ENCODE measurements at places on chromosomes 6 and 20.

DNA sequence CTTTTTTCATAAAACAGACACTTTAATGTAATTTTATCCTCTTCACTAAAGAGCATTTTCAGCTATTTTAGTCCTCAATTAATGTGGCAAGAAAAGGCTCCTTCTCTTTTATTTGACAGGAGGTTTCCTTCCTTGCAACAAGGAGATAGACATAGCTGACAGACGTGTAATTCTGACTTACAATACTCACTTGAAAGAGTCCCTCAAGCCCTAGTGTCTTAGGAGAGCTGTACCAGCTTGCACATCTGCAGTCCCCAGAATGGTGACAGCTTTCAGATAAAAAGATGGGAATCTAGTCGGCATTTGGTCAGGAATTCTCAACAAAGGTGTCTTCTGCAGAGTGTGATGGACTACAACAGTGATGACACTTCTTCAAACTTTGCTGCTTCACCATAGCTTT, 603.7 kb upstream of the PTCHD4 start:
- no peak for DNase-seq

DNA sequence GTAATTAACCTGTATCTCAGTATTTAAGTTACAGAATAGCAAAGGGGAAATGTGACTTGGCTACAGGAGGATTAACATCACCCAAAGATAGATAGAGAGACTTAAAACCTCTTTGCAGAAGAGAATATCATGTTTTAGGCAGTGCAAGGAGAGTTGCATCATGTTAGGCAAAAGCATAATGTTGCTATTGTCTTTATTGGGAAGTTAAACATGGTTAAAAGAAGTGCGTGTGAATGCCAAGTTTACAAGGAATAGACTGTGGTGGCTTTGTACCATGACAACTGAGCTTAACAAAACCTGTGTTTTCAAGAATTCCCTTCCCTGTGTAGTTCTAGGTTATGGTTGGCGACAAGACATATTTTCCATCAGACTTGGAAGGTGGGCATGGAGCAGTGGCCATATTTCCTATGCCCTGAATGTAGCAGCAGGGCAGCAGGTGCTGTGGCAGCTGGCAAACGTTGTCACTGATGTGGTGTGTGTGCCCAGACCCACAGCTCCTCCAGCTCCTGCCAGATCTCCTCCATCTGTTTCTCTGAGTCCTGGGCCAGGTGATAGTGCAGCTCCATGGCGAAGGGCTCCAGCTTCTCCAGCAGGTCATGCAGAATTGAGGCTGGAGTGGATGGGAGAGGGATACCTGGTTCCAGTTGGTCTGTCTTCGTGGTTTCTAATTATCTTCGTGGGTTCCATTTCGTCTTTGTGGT, 163.3 kb downstream of the QRSL1 start:
- DNase-seq = no peak

DNA sequence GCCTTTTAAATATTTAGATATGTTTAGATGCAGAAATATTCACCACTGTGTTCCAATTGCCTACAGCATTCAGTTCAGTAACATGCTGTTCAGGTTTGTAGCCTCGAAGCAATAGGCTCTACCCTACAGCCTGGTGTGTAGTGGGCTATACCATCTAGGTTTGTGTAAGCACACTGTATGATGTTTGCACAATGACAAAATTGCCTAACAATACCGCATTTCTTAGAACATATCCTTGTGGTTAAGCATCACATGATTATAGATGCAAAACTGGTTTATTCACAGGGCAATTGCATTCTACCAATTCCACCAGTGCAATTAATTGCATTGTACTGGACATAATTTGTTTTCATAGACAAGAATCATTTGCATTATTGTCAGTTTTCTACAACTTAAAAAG, 7.9 kb upstream of the SLC22A16 start:
- no peak for DNase-seq

- DNase-seq = no peak
Measured at GRCh38 chr6:67030861-67031260, 1323.8 kb upstream of the EYS start.

DNA sequence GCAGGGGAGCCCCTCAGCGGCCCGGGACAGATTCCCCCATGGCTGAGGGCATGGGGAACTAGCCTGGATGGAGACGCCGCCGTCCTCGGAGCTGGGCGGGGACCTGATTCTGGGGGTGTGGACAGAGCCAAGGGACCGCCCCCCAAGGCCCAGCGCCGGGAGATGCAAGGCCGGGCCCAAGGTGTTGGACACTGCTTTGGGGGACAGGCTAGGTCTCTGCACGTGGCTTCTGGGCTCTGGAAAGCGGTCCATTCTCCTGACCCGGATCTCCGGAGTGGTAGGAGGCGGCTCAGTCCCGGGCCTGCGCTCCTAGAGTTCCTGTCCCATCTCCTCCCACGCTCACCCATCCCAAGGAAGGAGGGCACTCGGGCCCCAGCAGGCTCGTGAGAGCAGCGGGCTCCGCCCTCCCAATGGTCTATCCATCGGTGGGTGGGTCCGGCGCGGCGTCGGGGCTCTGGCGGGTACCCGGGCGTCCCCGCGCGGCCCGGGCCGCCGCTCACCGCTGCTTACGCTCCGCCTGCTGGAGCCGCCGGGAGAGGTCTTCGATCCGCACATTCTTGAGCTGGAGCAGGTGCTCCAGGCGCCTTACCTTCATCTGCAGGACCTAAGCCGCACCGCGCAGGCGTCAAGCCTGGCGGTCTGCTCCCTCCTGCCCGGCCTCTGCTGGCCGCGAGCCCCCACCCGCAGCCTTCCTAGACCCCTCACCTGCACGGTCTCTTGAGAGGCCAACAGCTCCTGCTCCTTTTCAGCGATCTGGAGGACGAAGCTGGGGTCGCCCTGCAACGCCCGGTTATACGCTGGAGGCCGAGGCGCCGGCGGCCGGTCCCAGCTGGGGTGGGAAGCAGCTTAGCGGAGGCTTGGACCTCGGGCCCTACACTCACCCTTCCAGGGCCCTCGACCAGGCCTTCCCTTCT, 3.3 kb downstream of the SPEF1 start:
- DNase-seq = peak; percentile 40

DNA sequence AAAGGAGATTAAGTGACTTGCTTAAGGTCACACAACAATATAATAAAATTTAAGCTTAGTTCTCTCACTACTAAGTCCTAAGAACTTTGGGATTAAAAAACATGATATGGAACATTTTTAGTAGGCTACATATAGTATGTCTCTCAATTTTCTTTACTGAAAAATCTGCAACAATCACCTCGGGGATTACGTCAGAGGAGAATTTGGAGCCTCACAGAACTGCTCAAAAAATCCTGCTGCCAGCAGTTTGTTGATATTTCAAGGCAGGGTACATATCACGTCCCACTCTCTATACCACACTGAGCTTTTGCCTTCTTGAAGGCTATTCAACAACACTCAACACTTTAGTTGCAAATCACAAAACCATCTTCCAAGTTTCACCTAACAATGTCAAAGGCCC, 561.6 kb upstream of the BTBD3 start:
- no peak for DNase-seq

DNA sequence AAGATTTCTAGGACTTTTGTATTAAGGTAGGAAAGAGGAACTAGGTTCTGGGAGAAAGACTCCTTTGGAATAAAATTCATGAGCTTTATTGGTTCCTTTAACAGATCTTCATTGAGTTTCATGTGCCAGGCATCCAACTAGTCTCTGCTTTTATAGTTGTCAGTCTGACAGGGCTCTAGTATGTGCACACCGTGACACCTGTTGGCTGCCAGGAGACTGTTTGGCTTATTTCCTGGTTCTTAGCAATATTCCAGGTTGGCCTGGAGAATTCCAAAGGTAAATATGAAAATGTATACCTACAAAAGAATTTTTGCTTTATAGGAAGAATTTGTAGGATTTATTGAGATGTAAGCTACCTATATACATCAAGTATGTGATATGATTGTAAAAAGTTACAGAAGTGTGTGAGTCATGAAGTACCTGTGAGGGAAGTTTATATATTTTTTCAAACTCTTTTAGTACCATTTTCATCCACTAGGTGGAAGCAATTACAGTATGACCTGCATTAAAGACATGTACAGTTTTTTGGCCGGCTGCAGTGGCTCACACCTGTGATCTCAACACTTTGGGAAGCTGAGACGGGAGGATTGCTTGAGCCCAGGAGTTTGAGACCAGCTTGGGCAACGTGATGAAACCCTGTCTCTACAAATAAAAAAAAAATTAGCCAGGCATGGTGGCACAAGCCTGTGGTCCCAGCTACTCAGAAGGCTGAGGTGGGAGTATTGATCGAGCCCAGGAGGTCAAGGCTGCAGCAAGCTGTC, 35.2 kb downstream of the NDUFAF5 start:
- DNase-seq = peak; percentile 68

- DNase-seq = no peak
Measured at GRCh38 chr20:13009682-13010406, 1.1 kb downstream of the SPTLC3 start.

- DNase-seq = no peak
Measured at GRCh38 chr6:114164207-114164606, 178.6 kb downstream of the HS3ST5 start.

DNA sequence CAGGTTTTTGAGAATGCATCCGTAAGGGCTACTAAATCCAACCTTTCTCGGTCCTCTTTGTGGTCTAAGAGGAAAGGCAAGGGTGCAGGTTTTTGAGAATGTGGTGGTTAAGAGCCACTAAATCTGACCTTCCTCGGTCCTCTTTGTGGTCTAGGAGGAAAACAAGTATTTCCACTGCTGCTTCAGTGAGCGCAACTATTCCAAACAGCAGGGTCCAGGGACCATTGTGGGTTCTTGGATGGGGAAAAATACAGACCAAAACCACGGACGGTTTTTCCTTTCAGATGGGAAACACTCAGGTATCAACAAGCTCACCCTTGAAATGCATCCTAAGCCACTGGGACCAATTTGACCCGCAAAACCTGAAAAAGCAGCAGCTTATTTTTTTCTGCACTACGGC, 21.9 kb downstream of the BTBD9 start:
- DNase-seq = no peak

- no peak for DNase-seq
Measured at GRCh38 chr20:5364136-5364821, 47.5 kb upstream of the PROKR2 start.

DNA sequence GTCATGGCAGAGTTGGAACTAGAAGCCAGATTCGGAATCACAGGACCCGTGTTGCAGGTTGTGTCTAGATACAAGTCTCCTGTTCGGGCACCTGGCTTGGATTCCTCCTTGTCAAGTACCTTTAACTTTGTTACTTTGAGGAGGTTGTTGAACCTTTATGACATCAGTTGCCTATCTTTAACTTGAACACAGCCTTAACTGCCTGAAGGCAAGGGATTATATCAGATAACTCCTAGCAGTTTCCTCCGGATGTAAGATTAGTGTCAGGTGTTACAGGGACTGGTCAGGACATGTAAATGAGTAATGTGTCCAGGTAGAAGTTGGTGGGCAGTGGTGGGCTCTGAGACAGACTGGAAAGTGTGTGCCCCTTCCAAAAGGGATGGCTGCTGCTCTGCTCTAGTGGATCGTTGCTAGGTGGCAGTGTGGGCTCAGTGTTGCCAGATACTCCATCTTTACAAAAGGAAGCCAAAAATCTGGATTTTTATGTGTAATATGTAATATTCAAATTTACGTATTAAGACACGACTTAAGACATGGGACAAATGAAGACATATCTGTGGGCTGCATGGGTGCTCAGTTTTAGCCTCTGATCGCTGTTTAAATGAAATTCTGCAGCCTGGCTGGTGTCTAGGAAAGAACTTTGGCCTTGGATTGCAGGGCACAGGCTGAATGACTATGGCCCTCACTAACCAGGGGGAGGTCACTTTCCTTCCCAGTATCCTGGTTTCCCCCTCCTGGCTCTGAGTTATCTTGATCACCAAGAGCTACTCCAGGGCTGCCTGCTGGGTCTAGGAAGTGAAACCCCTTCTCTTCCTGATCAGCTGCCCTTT, 27.1 kb downstream of the CHMP4B start:
- no peak for DNase-seq

DNA sequence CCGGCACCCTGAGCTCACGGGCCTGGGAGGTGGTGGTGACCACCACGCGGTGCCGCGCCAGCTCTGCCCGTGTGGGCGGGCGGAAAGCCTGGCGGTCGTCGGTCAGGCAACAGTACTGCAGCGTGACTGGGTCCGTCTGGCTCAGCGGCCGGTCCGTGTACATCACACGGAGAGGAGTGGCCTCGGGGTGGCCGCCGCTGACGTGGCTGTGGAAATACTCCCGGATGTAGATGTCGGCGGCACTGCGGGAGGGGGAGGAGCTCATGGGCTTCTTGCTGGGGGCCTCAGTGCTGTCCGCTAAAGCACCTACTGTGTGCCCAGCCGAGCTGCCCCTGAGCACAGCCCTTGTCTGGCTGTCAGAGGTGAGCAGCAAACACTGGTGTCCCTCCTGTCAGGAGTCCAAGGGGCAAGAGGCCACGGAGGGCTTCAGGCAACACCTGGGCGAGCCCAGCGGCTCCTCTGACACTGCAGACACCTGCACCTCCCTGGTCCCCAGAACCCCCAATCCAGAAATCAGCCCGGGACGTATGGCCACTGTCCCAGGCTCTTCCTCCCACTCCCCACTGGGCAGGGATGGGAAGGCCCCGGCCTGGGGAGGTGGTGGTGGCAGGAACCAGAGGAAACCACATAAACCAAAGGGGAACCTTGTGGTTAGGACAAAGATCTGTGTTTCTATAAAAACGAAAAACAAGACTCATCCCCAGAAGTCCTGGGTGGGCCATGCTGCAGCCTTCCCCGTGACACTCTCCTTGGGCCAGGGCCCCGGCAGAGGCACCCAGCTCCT, 6.5 kb downstream of the HELZ2 start:
- DNase-seq = no peak

GRCh38 chr6:3627501-3627900, 124.0 kb downstream of the PXDC1 start:
- peak; percentile 90 for DNase-seq

- peak; percentile 20 for DNase-seq
Measured at GRCh38 chr6:116572162-116572561, 858 bp downstream of the RWDD1 start.

DNA sequence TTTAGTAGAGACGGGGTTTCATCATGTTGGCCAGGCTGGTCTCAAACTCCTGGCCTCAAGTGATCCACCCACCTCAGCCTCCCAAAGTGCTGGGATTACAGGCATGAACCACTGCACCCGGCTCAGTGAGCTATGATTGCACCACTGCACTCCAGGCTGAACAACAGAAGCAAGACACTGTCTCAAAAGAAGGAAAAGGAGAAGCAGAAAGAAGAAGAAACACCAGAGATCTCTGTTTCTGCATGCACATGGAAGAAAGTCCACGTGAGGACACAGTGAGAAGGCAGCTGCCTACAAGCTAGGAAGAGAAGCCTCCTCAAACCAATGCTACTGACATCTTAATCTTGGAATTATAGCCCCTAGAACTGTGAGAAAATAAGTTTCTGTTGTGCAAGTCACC, 16.0 kb downstream of the ECT2L start:
- DNase-seq = no peak

DNA sequence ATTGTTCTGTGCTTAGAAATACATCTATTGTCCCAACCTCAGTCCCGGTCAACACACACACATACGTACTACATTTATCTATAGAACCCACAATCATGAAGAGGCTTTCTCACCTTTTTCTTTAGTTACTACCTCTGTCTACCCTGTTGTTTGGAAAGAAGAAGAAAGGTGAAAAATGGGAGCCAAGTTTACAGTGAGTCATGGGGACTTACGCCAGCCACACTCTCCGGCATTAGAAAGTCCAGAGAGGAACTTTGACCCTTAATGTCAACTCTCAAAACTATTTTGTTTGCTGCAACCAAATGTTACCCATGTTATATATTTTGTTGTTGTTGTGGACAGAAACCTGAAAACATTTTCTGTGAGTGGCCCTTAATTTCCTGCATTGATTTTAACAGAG, 259.1 kb downstream of the ZFAND3 start:
- DNase-seq = no peak
